ENCODE measurements at places on chromosomes 3 and 15.
A peak's percentile ranks its signal among the peaks of the same experiment; 100 is the strongest.

DNA sequence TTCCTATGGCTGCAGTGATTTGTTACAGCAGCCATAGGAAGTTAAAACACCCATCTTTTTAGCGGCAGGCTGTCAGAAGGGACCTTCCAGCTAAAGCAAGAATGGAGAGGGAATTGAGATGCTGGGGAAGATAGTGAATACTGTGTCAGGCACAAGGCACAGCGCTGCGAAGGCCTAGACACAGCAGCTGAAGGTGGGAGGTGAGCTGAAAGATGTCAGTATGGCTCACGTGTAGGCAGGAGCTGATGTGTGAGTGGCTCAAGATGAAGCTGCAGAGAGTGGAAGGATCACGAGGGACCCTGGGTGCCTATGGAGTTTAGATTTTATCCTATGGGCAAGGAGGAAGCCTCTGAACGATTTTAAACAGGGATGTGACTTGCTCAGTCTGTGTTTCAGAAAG is 44.3 kb downstream of the NMNAT3 start:
- DNase-seq: no peak

- DNase-seq: no peak
Measured at GRCh38 chr3:123524981-123525380, 59.9 kb downstream of the HACD2 start.

DNA sequence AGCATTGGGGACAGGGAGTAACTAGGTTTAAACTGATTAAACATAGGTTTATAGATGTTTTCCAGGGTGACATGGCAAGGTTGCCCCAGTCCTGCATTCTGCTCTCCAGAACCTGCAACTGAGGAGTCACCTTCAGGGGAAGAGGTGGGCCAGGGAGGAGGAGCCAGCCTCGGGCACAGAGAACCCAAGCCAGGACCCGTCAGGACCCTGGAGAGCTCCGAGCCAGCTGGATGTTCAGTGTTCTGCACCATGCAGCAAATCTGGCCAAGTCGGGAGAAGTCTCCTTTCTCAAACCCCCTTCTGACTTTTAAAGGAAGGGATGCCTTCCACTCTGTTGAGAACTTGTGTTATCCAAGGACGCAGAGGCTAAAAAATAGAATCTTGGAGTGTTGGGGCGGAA is 62.1 kb upstream of the SLC6A11 start:
- no peak for DNase-seq

GRCh38 chr3:32522682-32523081 is 20.0 kb upstream of the CMTM6 start:
- no peak for DNase-seq

DNA sequence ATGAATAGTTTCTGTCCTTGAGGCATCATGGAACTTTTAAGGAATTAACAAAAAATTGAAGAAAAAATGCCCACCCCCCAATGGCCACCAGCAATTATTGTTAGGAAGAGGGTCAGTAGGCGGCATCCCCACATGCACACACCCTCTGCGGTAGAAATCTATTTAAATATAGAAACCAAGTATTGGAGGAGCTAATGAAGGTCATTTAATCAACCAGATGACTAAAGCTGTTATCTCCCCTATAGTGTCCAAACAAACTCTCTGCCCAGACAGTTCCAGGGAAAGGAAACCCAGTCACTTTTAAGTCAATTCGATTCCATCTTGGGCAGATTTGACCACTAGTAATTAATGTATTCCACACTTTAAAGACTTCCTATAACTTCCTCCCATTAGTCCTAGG is 47.1 kb downstream of the DGKG start:
- no peak for DNase-seq

DNA sequence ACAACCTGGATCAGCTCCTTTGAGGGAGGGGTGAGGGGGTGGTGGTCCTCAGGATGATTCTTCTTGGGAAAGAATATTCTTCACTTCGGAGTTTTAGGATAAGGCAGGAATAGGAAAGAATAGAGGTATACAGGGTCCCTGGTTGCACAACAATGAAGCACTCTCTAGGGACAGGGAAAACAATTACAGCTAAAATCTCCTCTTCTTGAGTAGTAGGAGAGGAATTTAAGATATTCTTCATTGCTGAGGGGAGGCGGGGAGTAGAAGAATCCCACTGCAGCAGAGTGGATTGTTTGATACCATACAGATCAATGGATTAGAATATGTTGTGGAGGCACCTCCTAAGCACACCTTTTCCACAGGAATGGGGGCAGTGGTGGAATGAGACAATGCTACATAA is 20.5 kb downstream of the SLC9C1 start:
- no peak for DNase-seq

GRCh38 chr3:134291319-134292254 is 40.9 kb upstream of the RYK start:
- no peak for DNase-seq

- no peak for DNase-seq
Measured at GRCh38 chr3:21256932-21257331, 494.1 kb downstream of the ZNF385D start.

GRCh38 chr3:153617463-153617862 is 455.4 kb downstream of the RAP2B start:
- no peak for DNase-seq

DNA sequence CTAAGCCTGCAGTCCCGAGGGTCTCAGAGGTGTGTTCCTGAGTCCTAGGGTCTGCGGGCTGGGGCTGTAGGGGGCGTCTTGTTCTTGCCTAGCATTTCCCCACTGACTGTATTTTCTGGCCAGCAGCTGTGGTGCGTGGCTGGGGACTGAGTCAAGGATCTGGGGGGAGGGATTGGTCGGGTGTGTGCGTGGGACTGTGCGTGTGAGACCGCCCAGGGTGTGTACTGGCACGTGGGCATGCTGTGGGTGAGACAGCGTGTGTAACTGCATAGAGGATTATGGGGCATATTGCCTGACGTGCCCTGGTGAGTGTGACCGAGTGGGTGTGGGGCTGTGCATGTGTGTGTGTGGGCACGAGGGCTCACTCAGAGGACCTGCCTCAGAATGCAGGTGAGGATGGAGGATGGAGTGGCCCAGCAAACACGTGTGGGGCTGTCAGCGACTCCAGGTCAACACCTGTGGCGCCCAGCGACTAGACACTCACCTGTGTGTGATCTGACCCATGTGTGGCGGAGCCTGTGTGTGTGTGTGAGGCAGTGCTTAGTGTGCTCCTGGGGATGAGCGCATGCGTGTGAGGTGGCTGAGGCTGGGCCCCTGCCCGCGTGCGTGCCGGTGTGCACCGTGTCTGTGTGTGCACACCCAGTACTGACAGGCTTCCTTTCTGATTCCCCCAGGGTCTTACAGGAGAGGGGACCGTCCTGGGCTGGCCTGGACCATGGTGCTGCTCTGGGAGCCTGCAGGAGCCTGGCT is 20.9 kb downstream of the FBLN2 start:
- DNase-seq: no peak

- no peak for DNase-seq
Measured at GRCh38 chr3:150583028-150583427, 20.1 kb upstream of the SELENOT start.

- DNase-seq: no peak
Measured at GRCh38 chr3:69983546-69984265, 15.8 kb upstream of the SAMMSON start.

DNA sequence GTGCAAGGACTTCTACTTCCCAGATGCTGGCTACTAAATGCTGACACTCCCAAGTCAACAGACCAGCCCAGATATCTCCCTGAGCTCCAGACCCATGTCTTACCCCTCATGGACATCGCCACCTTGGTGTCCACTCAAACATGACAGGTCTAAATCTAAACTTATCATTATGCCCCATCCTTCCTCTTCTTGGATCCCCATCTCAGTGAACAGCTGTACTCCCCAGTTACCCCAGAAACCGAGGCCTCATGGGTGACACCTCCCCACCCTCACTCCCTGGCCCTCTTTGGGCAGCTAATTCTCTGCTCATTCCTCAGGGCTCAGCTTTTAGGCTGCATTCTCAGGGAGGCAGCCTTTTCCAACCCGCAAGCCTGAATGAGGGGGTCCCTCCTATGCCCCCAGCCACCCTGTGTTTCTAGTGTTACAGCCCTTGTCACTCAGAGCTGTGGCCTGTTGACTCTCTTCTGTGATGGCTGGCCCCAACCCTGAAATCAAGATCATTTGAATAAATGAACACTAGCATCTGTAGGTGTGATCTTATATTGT is 5.4 kb downstream of the EHD4 start:
- DNase-seq: no peak

- peak; percentile 27 for DNase-seq
Measured at GRCh38 chr3:79012946-79013362, 754.8 kb downstream of the ROBO1 start.

DNA sequence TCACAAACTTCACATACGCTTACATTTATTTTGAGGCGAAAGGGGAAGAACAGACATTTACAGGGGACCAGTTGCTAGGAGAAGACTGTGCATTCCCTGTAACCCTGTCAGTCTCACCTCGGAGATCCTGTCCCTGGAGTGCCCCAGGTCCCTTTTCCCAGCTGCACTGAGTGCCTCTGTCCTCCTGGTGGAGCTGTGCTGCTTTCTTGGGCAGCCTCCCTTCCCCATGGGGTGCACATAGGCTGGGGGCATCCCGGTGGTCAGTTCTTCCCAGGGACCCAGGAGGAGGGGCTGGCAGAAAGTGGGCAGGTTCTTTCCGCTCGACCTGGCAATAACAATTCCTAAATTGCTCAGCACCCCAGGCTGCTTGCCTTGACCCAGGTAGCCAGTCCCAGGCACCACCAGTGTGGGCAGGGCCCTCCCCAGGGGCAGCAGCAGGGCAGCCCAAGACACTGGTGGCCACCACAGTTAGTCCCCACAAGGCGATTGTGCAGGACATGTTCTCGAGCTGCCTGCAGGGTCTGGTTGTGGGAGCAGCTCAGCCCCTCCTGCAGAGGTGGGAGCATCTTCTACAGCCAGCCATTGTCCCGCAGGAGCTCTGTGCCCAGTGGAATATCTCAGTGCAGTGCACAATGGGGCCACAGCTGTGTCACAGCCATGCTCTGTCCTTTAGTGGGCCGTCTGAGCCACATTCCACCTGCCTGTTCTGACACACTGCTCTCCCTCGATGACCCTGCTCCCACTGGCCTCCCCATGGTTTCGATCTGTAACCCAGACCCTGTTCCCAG is 36.3 kb downstream of the APBA2 start:
- DNase-seq: no peak

DNA sequence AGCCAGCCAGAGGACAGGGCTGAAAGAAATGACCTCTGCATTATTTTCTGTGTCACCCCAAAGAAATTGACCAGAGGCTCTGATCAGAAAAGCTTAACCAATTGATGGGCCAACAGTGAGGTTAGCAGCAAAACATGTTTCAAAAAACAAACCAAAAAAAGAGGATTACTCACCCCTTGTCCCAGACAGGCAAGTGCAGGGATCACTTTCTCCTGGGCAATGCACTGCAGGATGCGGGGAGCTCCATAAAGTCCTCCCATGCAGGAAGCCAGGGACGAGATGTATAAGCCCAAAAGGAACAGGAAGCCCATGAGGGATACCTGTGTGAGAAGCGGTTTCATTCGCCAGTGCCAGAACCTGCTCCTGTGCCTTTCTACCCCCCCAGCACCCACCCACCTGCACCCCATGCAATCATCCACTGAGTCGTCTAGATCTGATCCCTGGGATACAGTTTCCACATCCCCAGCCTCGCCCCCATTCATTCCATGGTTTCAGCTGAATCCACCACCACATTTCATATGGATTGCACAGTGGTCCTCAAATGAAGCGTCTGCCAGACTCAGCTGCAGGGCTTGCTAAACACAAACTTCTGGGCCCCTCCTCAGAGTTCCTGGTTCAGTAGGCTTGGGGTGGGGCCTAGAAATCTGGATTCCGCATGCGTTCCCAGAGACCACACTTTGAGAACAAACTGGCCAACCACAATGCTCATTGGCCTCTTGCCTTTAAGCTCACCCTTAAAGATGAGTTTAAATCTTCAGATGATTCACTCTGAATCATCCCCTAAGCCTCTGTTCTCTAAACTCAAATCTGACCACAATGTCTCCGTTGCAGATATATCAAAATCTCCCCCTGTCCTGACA is 54.4 kb upstream of the HEG1 start:
- DNase-seq: no peak

- no peak for DNase-seq
Measured at GRCh38 chr3:12948891-12949711, 107.7 kb upstream of the RPL32 start.

DNA sequence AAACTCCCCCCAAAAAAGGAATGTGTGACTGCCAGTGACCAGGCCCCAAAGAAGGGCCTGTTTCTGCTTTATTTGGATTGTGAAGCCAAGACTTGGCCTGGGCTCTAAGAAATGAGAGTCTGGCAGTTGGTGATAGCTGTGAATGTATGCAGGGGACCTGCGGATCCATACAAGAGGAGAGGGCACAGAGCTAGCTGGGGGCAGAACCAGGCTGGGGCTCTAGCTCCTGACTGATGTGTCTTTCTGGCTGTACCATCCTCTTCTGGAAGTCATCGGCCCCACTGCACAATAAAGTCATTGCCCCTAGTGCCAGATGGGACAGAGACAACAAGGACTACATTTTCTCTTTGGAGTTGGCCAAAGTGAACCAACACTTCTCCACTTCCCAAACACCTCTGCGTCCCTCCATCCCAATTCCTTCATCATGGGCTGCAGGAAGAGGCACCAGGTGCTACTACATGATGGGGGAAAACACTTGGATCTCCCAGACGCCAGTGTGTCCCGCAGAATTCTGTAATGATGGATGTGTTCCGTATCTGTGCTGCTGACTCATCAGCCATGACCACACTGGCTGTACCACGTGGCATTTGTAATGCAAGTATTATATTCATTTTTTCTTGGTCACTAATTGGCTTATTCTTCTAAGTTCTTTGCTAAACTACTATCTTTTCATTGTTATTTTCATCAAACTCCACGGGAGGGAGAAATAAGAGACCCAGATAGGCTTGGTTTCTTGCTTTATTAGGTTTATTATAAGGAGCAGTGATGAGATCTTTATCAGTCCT is 1.7 kb upstream of the PLA2G4F start:
- no peak for DNase-seq

- DNase-seq: no peak
Measured at GRCh38 chr15:96361309-96362010, 31.0 kb downstream of the NR2F2 start.

GRCh38 chr15:97078591-97078990 is 748.1 kb downstream of the NR2F2 start:
- no peak for DNase-seq

DNA sequence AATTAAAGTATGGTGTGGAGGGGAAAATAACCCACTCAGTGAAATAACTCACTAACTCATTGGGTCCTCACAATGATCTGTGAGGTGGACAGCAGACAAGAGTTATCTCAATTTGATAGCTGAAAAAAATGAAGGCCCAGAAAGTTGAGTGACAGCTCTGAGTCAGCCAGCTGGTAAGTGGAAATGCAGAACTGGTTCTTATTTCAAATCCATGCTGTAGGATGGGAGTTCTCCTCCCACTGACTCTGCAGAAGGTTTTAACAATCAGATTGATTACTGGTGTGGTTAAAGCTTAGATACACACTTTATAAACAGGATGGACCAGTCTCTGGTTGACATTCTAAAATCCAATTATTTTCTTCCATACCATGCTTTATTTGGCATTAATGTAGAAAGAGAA is 87.0 kb upstream of the LMOD3 start:
- no peak for DNase-seq

Measured in NCI-H187 (cell line).